ENCODE measurements at places on chromosomes 12 and 14.
A peak's percentile ranks its signal among the peaks of the same experiment; 100 is the strongest.

DNA sequence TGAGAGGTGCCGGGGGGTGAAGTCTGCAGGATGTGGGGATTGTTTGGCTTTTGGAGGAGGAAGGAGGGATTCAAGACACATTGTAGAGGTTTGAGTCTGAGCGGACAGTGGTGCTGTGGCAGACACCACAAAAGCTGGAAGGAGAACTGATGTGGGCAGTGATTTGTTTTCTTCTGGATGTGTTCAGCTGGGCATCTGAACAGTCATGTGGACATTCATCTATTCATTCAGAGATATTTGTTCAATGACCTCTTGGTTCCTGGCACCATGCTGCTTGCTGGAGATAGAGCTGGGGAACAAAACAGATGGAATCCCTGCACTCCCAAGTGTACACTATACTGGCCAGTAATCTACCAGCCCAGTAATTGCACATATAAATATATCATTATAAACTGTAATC is 64.0 kb downstream of the PTPN11 start:
- no peak for DNase-seq

- peak; percentile 55 for DNase-seq
These were observed 945.8 kb downstream of the DIO2 start for GRCh38 chr14:79265366-79265946.

DNA sequence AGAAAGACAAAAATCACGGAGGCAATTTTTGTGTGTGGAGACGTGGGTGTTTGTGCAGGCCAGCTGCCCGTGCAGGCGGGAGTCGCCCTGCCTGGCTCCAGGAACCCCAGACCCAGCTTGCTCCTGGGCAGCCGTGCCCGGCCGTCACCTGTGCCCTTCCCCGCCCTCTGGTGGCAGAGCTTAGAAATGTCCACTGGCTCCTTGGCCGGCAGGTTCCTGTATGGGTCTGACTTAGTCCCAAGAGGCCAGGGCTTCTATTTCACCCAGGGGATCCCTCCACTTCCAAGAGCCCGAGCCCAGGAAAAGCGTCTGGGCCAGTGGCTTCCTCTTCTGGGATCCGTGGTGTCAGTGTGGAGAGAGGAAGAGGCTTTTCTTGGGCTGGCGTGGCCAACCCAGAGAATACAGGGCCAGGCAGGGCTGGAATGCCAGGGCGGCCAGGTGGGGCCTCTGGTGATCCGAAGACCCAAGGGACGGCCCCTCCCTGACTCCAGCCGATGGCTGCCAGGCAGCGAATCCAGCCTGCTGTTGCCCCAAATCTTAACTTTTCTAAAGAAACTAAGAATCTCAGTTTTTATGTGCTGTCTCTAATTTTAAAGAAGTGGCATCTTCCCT is 120.9 kb downstream of the TMEM132C start:
- DNase-seq, result peak; percentile 19

DNA sequence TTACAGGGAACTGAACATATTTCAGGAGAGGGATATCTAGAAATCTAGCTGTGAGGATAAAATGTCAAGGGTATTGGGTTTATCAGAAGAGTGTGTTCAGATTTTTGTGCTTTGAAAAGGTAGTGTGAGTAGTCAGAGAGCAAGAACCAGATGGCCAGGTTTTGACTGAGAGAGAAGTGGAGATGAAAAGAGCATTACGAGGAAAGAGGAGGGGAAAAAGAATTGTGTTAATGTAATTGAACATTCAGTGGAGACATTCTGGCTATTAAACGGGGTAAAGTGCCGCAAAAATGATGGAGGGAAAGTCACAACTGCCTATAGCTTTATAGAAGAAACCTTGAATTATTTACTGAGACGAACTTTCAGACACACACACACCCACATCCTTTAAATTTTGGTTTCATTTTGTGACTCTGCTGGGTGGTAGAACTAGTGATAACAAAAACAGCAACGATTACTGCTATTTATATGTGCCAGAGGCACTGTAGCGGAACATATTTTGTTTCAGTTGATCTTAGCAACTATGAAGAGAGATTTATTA is 213.6 kb downstream of the ERC1 start:
- DNase-seq, result no peak

GRCh38 chr14:51692646-51693045 is 40.9 kb downstream of the FRMD6 start:
- DNase-seq, result no peak

Measured in fibroblast of skin of back (primary cell).